RWPE1 (cell line): ENCODE measurements at places on chromosomes 12 and 14.
A peak's percentile ranks its signal among the peaks of the same experiment; 100 is the strongest.

GRCh38 chr14:106838991-106839769 is 1312.8 kb downstream of the TMEM121 start:
- no peak for DNase-seq

DNA sequence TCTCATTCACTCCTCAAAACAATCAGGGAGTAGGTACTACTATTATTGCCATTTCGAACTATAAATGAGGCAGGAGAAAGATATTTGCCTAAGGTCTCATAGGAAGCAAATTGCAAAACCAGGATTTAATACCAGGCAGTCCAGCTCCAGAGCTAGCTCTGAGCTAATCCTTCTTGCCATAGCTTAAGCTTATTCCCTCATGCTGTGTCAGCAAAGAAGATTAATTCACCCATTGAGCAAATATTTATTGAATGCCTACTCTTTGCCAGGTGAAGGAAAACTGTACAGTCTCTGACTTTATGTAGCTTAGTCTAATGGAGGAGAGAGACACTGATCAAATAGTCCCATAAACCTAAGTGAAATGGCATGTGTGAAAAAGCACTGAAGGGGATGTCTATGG is 19.5 kb downstream of the KCNA5 start:
- DNase-seq, result no peak

- no peak for DNase-seq
Observed at GRCh38 chr14:92718664-92719063, 29.8 kb downstream of the LGMN start.

DNA sequence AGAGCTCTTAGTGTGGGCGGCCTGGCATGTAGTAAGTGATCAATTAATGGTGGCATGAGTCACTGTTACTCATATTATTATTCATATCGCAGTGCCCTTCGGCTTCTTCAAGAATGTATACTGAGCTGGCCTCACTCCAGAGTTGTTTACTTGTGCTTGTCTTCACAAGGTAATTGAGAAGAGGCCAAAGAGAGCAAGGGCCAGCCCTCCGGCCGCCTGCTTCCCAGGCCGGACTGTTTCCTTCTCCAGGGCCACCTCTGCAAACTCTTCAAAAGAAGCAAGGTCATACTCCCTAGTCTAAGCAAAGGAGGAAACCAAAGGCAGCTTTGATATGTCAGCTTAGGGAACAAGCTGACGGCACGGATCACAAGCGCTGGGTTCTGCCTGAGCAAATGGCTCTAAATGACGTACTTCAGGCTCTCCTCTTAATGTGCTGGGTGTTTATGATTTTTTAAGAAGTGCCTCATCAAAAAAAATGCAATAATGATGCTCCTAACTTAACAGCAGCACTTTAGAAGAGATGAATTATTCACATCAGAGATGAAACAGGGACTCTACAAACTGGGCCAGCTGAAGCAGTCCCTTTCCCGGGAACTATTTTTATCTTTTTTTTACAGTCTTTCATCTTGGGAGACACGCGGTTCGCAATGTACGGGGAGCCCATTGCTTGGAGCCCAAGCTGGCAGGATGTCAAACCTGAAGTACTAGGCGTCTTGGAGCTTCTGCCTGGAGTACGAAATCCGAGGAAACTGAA is 65.6 kb upstream of the DLK1 start:
- DNase-seq, result peak; percentile 57

DNA sequence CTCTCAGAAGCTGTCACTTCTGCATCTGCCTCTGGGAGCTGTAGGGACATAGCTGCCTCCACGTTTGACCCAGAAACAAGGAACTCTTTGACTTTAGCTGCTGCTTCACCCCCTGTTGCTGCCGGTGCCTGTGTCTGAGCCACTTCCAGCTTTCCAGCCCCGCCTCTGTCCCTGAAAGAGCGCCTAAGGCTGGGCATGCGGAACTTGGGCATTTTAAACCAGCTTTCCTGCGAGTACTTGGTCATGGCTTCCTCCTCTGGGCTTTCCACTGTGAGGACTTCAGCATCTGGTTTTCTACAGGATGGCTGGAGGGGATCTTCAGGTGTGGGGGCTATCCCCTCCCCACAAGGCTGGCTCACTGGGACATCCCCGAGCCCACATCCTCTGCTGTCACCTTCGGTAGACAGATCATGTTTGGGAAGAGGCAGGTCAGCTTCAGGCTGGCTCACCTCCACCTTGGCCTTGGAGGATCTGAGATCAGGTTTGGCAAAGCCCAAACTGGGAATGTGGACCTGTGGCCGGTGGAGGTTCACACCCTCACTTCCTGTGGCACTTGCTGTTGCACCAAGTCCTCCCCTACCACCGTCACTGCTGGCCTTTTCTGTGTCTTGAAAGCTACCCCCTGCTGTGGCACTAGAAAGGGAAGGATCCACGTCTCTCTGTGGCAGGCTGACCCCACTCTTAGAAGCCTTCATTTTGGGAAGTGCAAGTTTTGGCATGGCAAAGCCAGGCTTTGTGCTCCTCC is 15.2 kb downstream of the PLD4 start:
- no peak for DNase-seq

DNA sequence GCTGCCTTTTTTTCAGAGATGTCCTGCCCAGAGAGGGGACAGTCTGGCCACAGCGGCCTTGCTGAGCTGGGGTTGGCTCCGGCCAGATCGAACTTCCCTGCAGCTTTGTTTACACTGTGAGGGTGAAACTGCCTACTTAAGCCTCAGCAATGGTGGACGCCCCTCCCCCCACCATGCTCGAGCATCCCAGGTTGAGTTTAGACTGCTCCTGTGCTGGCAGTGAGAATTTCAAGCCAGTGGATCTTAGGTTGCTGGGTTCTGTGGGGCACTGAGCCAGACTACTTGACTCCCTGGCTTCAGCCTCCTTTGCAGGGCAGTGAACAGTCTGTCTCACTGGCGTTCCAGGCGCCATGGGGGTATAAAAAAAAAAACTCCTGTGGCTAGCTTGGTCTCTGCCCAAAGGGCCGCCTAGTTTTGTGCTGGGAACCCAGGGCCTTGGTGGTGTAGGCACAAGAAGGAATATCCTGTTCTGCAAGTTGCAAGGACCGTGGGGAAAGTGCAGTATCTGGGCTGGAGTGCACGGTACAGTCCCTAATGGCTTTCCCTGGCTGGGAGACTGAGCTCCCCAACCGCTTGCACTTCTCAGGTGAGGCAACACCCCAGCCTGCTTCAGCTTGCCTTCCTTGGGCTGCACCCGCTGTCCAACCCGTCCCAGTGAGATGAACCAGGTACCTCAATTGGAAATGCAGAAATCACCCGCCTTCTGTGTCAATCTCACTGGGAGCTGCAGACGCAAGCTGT is 79.1 kb downstream of the LRIG3 start:
- no peak for DNase-seq

GRCh38 chr14:48616931-48617330 is 941.5 kb upstream of the MDGA2 start:
- DNase-seq, result no peak

DNA sequence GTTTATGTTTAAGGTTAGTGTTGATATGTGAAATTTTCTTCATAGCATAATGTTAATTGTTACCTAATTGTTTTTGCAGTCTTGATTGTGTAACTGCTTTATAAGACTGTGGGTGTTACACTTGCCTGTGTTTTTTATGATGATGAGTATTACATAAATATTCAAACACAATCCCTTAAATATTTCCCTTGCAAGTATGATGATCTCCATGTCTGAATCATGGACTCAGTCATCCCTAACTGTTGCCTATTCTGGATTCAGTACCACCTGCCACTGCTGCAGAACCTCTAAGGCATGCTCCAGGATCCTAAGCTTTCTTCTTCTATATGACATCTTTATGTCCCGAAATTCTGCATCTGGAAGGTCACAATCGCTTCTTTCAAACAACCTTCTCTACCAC is 246.3 kb upstream of the CLEC14A start:
- no peak for DNase-seq

DNA sequence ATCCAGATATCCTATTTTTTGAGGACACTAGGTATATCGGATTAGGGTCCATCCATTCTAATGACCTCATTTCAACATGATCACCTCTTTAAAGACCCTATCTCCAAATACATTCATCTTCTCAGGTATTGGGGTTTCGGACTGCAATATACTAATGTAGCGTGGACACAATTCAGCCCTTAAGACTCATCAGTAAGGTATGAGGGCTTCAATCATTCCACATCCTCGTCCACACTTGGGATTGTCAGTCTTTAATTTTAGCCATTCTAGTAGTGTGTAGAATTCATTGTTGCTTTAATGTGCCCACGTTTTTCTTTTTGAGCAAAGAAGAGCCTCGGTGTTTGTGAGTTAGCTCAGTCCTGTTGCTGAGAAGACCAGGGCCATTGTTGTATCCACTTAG is 177.0 kb upstream of the TBX3 start:
- no peak for DNase-seq

- DNase-seq, result no peak
Observed at GRCh38 chr12:102603021-102603420, 122.7 kb upstream of the IGF1 start.

- DNase-seq, result no peak
Observed at GRCh38 chr14:65303899-65304222, 108.7 kb upstream of the FUT8 start.

DNA sequence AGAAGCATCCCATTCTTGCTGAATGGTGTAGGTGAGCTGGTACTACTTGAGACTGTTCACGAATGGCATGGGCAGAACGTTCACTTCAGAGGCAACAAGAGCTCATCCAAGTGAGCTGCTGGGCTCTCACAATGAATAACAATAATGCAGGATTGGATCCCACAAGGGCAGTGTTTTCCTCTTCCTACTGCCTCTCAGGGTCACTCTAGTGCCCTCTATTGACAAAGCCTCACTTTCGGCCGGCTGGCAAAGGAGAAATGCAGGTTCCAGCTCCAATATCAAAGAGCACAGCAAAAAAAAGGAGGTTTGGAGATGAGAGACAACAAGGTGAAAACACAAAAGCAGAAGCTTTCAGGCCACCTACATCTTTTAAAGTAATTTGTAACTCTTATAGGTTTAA is 74.6 kb upstream of the MYF6 start:
- DNase-seq, result no peak

- no peak for DNase-seq
Observed at GRCh38 chr14:25250516-25250915, 200.6 kb upstream of the STXBP6 start.

DNA sequence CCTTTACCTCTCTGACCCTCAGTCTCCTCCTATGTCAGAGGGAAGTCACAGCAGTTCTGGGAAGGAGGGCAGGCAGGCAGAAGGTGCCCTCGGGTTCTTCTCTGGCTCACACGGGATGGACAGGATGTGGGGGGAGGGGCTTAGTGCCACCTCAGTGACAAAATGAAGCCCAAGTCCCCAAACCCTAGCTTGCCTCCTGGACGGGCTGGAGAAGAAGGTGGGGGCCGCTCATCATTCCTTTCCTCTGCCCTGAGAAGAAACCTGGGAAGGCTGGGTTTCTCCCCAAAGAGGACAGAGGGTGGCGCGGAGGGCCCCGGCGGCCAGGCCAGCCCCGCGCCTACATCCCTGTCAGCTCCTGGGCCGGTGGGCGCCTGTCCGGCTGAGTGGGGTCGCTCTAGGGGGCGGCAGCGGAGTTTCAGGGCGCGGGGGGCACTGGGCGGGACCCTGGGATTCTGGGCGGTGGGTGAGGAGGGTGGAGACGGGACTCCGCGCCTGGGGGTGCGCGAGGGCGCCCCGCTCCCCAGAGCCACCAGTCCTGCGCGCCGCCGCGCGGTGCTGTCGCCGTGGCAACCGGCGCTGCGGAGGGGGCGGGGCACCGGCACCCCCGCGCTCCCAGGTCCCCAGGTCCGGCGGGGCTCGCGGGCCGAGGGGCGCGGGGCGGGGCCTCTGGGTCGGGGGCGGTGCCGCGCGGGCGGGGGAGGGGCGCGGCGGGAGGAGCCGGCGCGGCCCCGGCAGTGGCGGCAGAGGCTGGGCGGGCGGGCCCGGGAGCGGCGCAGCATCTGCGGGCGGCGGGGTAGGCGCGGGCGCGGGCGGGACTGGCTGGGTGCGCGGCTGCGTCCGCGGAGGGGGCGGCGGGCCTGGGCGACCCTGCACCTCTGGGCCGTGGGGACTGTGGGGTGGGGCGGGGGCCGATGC is at the start of gene TMEM121:
TMEM121 (plus strand) TSS at position 723 of the 915 bp plus-strand sequence. CDS start 2,252 bp downstream, outside the sequence.
- DNase-seq, result no peak

DNA sequence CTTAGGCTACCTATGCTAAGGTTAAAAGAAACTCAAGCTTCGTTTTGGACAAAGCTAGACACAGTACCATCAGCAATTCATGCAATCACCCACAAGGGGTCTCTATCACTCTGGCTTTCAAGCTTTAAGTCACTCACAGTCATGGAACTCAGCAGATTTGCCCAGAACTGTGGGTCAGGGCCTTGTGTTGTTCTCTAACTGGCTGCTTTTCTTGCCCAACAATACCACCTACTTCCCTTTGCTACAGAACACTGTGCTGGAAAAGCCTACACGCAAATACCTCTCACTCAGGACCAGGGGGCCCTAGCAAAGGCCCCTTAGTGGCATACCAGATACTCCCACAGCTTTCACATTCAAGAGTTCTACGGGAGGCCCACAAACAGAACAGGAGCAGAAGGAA is 9.1 kb downstream of the NEMP1 start:
- DNase-seq, result peak; percentile 52

- DNase-seq, result no peak
Observed at GRCh38 chr14:92449404-92450181, 64.0 kb upstream of the RIN3 start.

- no peak for DNase-seq
Observed at GRCh38 chr12:98697209-98697608, 52.1 kb downstream of the APAF1 start.

DNA sequence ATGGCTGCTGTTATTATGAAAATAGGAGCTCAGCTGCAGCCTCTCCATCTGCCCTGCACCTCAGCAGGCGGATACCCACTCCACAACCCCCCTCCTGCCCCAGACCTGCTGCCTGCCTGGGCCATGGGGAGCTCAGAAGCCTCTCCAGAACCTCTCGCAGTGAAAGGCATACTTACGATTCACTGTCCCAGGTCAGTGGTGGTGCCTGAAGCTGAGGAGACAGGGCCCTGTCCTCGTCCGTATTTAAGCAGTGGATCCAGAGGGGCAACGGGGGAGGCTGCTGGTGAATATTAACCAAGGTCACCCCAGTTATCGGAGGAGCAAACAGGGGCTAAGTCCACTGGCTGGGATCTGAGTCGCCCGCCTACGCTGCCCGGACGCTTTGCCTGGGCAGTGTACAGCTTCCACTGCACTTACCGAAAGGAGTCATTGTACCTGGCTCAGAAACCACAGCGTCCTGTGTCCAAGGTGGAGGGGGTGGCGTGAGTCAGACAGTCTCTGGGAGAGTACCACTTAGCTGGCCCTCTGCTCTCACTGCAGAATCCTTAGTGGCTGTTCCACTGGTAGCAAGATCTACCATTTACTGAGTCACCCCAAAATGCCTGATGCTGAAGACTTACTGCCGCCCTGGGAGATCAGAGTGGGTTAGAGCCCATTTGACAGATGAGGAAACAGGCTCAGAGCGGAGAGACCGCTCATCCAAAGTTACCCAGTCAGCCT is at the start of gene SERPINA1:
SERPINA1 (minus strand) TSS at position 219 of the 720 bp plus-strand sequence. CDS start 5,365 bp downstream, outside the sequence.
- DNase-seq, result peak; percentile 74
